ENCODE measurements at places on chromosomes 7 and 10.

- peak; percentile 42 for DNase-seq
These were observed 92.0 kb downstream of the ITGA8 start for GRCh38 chr10:15627617-15628196.

- DNase-seq, result no peak
These were observed 36.7 kb upstream of the SHH start for GRCh38 chr7:155848691-155849669.

- no peak for DNase-seq
These were observed 9.6 kb upstream of the CTBP2 start for GRCh38 chr10:125169915-125170314.

DNA sequence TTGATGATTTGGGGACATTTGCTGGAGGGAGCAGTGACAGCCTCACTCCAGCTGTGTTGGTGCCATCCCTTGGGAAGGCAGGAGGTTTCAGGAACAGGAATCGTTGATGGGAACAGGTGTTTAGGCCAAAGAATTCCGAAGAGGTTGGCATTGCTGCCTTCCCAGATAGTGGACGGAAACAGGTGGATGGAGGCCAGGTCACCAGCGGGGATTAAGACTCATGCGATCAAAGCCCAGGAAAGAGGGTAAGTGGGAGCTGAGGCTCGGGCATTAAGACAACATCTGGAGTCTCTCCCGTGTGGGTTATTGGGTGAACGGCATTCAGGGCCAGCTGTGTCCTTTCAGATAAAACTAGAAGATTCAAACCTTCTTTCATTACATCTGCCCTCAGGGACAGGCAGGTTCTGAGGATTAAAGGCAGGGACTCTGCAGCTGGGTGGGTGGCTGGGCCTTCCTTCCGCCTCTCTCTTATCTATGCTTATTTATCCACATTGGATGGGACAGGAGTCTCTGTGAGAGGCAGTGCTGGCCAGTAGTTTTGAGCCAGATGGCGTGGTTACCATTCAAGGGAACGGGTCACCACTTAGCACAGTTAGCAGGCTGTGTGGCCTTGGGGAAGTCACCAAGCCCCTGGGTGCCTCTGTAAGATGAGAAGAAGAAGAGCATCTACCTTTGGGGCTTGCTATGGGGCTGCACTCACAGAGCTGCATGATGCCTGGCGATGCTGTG is 67.6 kb downstream of the INSIG1 start:
- no peak for DNase-seq

DNA sequence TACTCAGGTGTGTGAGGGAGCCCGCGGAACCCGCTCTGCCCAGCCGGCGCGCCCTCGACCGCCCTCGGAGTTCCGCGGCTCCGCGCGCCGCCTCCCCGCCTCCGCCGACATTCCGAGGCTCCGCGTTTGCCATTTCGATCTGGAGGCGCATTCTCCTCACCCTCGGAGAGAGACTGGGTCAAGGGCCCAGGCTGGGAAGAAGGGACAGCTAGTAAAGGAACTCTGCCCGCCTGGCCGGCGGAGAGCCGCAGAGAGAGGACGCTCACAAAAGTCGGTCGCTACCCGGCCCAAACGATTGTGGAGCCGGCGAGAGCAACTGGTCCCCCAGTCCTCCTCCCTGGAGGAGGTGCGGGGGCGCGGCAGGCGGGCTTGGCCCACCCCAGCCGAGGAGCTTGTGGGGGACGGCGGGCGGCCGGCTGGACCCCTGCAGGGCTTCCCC is 74.5 kb upstream of the LEP start:
- DNase-seq, result peak; percentile 12

DNA sequence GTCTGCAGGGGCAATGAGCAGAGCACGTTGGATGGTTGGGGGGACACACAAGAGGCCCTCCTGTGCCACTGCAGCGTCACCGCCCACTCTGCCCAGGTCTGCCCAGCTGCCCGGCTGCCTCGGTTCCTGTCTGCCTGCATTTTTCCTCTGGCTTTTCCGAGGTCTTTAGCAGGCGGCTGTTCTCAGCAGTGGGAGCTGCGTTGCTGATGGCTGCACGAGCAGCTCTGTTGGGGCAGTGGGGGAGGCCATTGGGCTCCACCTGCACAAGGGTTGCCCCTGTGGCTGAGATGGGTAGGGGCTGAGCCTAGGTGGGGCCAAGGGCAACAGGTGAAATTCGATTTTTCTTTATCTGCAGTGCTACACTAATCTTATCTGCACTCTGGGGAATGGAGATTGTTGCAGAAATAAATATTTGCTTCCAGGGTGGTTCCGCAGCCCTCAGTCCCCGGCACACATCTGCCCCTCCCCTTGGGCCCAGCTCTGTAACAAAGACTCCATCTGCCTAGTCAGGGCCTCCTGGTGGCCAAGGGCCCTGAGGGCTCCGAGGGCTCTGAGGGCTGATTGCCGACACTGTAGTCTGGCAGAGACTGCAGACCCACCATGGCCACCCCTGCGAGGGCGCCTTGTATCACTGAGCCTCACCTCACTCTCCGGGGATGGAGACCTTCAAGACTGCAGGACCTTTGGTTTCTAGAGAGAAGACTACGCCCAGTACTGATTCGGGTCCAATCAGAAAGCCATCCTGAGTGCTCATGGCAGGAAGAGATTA is 141.7 kb upstream of the SHH start:
- no peak for DNase-seq

GRCh38 chr7:41110186-41110585 is 592.7 kb downstream of the INHBA start:
- DNase-seq, result no peak

DNA sequence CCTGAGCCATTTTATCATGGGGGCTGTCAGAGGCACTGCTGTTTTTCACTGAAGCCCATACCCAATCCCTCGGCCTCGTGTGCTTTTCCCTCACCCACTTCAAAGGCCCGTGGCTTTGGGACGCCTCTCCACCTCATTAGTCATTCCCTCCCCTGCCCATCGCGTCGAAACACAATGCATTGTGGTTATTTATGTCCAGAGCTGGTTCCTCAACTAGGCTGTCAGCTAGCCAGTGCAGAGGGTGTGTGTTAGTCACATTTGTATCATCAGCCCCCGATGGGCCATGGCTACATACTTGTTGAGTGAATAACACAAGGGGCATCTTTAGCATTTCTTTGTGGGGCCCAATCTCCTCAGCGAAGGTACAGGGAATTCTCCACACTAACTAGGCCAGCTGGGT is 3.8 kb upstream of the CRCP start:
- peak; percentile 56 for DNase-seq

DNA sequence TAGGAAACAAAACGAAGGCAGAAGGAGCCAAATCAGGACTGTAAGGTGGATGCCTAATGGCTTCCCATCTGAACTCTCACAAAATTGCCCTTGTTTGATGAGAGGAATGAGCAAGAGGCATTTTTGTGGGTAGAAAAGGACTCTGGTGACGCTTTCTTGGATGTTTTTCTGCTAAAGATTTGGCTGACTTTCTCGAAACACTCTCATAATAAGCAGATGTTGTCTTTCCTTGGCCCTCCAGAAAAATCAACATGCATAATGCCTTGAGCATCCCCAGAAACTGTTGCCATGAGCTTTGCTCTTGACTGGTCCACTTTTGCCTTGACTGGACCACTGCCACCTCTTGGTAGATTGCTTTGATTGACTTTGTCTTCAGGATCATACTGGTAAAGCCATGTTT is 13.5 kb downstream of the PTPN12 start:
- no peak for DNase-seq

DNA sequence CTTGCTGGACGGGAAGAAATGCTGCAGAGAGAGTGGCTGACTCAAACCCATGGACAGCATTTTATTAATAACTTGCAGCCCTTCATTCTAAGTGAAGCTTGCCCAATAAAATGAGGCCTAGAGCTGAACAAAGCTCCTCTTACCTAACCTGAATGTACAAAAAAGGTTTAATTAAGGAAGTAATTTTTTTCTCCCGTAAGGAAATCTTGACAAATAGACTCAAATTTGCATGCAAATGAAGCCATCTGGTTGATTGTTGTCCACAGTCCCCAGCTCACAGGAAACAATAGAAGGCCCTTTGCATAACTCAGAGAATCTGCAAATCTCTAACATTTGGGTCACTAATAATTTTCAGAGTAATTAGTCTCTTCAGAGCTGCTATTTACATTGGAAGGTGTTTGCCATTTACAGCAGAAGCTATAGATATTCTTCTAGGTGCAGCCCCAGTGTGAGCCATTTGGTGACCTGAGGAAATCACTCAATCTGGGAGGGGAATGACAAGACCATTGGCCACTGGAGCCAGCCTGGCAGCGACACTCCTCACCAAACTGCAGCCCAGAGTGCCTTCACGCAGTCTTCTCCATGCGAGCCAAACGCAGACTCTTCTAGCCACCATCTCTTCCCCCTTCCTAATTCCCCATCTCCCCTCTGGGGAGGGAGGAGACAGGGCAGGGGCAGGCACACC is 483.0 kb upstream of the C7orf33 start:
- no peak for DNase-seq

- DNase-seq, result no peak
These were observed 18.0 kb upstream of the STARD3NL start for GRCh38 chr7:38160003-38160571.

GRCh38 chr7:141043616-141044015 is 28.9 kb upstream of the MRPS33 start:
- no peak for DNase-seq

DNA sequence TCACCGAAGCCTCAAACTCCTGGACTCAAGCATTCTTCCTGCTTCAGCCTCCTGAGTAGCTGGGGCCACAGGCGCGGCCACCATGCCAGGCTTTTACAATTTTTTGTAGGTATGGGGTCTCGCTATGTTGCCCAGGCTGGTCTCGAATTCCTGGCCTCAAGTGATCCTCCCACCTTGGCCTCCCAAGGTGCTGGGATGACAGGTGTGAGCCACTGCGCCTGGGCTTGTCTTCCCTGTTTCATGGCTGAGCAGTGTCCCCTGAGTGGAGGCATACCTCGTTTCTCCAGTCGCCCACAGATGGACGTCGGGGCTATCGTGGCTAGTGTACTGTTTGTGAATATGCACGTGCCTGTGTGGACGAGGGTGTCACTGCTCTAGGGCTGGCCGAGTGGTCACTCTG is 11.3 kb downstream of the INPP5A start:
- no peak for DNase-seq

GRCh38 chr10:3624367-3624766 is 160.6 kb downstream of the KLF6 start:
- DNase-seq, result no peak

GRCh38 chr7:84568781-84569180 is 374.2 kb upstream of the SEMA3A start:
- no peak for DNase-seq

- no peak for DNase-seq
These were observed 767.5 kb downstream of the GRID1 start for GRCh38 chr10:85599081-85599480.

DNA sequence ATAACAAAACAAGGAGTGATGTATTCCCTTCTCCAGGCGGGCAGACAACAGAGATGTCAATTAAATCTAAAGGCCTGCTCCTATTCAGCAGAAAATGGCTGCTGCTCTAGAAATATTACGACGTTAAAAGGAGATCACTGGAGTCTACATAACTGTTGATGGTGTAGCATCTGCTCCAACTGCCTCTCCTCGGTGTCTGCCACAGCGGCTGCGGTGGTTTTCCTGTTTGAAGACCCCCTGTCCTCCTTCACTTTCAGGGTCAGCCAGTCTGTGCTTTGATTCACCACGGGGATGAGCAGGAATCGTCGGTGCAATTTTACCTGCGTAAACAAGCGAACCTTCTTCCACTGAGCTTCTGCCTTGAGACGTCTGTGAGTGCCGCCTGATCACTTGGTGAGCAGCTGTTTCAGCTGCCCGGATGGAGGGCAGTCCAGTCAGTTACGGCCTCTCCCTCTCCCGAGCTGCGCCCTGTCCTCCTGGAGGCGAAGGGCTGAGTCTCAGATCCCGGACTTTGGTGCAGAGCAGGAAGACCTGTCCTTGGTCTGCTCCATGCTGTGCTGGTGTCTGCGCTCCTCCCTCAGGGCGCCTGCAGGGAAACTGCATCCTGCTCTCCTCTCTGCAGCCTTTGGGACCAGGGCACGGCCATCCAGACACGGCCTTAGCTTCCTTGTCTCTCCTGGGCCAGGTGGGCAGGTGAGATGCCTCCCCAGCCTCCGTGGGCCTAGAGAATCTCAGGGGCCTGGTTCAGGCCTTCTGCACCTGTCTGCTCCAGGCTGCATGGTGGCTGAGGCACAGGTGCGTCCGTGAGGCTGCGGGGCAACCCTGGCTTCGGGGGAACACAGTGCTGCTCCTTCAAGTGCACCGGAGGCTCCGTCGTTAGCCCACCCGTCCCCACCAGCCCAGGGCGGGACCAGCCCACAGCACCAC is 326.6 kb downstream of the ADARB2 start:
- no peak for DNase-seq

- no peak for DNase-seq
These were observed 63.3 kb downstream of the RASGEF1A start for GRCh38 chr10:43203448-43204041.

DNA sequence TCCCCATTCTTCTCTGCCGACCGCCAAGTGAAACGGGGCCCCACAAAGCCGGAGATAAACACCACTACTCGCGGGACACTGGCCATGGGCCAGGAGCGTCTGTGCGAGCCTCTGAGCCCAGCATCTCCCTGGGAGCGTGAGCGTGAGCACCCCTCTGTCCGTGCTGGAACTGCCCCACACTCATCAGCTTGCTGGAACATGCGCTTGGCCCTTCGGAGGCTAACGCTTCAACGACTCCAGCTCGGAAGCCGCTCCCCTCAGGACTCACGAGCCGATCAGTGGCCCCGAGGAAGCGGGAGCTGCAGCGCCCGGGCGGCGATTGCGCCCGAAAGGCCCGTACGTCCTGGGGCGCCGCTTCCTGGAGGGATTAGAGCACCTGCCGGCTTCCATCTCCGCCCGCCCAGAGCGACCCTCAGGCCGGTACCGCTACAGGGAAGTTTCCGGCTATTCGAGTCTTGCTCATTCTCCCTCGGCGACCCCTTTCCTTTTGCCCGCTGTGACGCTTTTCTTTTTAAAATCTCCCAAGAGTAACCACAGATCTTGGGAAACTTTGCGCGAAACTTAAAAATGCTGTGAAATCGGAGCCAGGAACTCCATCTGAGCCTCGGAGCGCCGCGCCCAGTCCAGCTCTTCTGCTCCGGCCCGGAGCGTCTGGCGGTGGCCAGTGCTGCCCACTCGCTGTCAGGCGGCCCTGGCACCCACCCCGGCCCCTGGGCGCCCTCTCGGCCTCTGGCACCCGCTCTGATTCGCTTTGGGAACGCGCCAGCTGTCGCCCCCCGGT is 1.0 kb downstream of the TLL2 start:
- DNase-seq, result no peak

- DNase-seq, result no peak
These were observed 124.8 kb downstream of the PHTF2 start for GRCh38 chr7:77923419-77923818.

DNA sequence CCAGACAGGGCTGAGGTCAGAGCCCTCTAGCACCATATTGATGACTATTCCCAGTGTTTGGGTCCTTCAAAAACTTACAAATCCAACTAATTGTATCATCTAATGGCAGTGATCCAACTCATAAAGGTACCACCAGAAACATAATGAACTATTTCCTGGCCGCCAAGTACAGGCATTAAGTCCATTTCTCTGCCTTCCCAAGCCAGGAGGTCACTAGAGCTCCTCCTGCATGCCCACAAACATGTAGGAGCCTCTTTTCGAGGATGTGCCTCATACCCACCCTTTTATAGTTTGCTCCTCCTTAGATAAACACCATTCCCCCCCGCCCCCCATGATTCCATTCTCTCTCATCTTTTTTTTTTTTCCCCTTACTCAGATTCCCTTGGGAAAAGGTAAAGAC is 91.3 kb downstream of the CHN2 start:
- no peak for DNase-seq

Measured in kidney capillary endothelial cell (primary cell).